ENCODE measurements at places on chromosomes 16 and 17.

GRCh38 chr17:28972437-28972836, 21.1 kb upstream of the PHF12 start:
- no peak for DNase-seq

GRCh38 chr16:50360779-50361178, 8.0 kb downstream of the BRD7 start:
- no peak for DNase-seq

DNA sequence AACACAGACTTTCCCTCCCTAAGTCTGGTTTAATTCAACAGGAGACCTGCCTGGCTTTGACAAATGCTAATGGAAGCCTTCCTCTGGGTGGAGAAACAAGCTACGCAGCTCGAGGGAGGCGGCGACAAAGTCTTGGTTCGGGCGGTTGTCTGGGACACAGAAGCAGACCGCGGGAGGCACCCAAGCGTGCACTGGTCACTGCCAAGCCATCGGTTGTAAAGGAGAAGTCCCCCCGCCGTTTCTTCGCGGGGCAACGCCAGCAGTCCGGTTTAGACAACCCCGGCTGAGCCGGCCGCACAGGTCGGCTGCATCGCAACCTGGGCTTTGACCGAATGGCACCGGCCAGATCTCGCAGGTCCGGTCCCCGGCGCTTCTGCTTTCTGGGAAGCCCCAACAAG, 586 bp downstream of the GLYR1 start:
- no peak for DNase-seq

DNA sequence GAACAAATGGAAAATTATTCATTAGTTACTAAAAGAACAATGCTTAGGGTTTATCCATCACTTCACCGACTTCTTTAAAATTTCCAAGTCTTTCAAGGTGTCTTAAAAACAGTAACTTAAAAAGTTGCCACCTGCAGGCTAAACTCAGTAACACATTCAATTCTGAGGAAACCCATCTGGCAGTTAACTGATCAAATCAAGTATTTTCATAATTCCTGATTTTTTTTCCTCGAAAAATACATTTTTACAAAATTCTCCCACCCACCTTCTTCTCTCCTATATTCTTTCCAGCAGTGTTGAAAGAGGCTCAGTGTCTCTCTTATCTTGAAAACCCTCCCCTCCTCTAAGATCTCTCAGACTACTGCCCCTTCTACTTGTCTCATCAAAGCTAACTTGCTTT, 29.9 kb downstream of the PARN start:
- DNase-seq: peak; percentile 2

- no peak for DNase-seq
These were observed 165.8 kb downstream of the CHD9 start for GRCh38 chr16:53220585-53220984.

- DNase-seq: peak; percentile 78
These were observed 481 bp downstream of the MYO19 start for GRCh38 chr17:36533935-36534839.

DNA sequence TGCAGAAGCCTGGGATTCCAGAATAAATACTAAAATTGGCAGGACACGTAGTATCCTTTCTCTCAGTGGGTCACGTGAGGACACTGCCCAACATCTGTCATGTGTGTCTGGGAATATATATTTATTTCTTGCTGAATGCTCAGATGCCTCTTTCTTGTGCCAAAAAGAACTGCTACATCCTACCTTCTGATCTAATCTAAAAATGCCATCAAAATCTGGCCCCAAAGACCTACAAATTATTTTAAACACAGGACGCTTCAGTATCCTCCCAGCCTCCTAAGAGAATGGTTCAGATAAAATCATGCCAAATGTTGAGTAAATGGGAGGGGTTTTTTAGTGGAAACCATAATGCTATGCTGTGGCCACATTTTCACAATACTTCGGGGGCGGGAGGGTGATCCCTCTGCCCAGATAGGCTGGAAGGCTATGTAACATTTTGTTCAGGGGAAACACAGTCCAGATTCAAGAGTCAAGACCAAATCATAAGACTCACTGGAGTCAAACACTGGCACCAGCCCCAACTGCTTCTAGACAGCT, 22.9 kb upstream of the CORO6 start:
- DNase-seq: no peak

DNA sequence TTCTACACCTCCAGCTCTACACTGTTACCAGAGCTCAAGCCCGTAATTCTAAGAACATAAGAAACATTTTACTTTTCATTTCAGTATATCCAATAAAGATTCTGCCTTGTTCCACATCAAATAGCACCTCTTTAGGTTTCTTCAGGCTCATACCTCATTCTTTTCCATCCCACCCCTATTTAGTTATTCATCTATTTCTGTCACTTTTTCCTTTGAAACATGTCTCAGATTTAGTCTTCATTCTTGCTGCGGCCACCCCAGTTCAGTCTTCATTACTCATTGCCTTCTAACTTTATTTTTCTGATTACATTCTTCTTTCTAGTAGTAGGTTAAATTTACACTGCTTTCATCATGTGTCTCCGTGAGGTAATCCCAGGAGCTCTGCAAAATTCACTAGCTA, 33.5 kb downstream of the PPM1E start:
- DNase-seq: no peak

DNA sequence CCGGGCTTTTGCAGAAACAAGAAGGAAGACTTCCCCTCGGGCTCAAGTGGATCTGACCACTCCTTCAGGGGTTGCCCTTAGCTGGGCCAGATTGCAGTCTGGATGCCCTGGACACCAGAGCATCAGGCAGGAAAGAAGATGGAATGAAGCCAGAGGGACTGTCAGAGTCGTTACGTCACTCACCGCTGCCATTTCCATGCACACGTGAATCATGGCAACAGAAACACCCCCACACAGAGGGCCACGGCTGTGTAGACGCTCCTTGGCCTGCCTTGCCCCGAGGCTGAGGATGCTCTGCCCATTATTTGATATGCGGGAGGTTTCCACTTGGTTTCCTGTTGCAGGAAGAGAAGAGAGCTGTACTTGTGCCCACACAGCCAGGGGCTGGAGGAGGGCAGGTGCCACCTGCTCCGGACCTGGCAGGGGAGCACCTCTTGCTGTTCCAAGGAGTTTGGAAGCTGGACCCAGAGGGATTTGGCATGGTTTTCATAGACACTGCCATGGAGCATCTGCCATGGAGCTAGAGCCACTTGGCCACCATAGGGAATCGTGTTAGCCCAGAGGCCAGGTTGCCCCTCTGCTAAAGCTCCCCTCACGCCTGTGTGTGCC, 29.4 kb downstream of the RBFOX3 start:
- DNase-seq: no peak

- no peak for DNase-seq
These were observed 27.4 kb upstream of the GINS2 start for GRCh38 chr16:85716022-85716679.

GRCh38 chr17:18965530-18966236, 13.7 kb downstream of the SLC5A10 start:
- DNase-seq: no peak

GRCh38 chr16:22813223-22813947, 577 bp upstream of the HS3ST2 start:
- no peak for DNase-seq

- DNase-seq: no peak
These were observed 18.2 kb downstream of the SRP68 start for GRCh38 chr17:76054112-76054476.

GRCh38 chr17:356671-357434, 4.2 kb upstream of the RPH3AL start:
- no peak for DNase-seq

GRCh38 chr16:75789237-75789636, 62.9 kb upstream of the CPHXL start:
- peak; percentile 31 for DNase-seq

DNA sequence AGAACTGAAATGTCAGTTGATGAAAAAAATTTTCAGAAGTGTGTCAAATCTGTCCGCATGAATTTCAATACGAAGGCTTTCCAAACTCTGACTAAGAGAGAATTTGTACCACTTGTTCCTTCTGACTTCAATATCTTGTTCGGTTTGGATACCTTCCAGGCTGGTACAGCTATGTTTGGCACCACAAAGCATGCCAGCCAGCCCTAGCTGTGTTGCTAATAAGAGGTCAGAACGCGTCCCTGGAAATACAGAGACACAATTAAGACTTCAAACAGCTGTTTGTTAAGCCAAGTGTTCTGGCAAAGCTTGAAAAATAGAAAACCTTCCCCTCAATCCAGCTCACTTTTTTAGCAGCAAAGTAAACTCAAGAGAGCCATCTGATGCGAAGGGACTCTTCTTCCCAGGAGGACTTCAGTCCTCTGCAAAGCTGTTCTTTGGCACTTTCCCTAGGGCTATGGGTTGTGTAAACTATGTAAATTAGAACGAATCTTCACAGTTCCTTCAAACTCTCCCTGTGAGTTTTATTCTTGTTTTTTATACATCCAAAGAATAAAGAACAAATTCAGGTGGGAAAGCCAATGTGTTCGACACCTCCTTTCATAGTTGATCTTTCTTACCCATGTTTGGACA, 35.1 kb downstream of the GRB2 start:
- no peak for DNase-seq

- no peak for DNase-seq
These were observed 25.1 kb downstream of the RAI1 start for GRCh38 chr17:17706140-17707060.

DNA sequence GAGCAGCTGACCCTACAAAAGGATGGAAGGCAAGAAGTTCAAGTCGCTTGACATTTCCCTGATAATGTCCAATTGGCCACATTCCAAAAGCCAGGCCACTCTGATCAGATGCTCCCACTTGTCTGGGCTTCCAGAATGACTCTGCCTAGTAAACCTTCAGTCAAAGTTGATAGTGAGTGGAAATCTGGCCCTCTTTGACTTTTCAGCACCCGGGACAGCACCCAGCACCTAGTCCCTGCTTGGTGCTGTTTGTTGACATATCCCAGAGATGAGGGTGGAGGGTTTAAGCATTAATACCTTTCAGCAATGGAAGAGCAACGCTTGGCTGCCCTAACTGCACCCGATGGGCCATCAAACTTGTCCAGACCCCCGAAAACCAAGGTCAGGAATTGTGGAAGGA, 131.3 kb downstream of the AIPL1 start:
- DNase-seq: no peak

GRCh38 chr16:66924527-66925321, 611 bp downstream of the RRAD start:
- DNase-seq: no peak

DNA sequence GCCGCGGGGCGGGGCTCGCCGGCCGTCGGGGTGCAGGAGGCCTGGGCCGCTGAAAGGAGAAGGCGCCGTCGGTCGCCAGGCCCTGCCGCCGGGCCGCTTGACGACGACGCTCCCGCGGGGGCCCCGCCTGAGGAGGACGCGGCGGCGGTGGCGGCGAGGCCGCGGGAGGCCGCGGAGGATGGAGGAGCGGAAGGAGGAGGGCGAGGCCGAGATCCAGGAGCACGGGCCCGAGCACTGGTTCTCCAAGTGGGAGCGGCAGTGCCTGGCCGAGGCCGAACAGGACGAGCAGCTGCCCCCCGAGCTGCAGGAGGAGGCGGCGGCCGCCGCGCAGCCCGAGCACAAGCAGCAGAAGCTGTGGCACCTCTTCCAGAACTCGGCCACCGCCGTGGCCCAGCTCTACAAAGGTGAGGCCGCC, 430 bp downstream of the HAPSTR1 start:
- no peak for DNase-seq

DNA sequence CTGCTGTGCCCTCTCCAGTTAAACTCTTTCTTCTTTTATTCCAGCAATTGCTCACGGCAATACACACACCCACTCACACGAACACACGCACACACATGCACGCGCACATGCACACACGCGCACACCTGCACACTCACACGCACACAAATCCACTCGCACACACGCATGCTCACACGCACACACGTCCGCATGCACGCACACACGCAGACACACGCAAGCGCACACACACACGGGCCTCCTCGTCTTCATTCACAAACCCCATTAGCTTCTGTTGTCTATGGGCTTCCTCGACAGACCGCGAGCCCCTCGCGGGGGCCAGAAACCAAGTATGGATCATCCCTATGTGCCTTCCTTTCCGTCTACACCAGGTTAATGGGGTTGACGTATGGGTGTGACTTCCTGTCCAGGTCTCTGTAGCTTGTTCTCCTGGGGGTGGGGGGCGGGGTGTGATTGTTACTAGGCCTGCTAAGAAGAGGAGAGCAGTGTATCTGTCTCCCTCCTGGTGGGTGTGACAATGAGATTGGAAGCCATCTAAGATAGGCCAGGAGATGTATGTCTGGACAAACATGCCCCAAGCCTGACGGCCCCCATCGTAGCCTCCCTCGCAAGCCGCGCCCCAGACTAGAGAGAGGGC, 670 bp upstream of the CTF1 start:
- no peak for DNase-seq
